SW480 (cell line): ENCODE measurements at places on chromosomes 6 and 20.

GRCh38 chr6:43949551-43949991, 177.7 kb downstream of the MRPL14 start:
- no peak for DNase-seq

DNA sequence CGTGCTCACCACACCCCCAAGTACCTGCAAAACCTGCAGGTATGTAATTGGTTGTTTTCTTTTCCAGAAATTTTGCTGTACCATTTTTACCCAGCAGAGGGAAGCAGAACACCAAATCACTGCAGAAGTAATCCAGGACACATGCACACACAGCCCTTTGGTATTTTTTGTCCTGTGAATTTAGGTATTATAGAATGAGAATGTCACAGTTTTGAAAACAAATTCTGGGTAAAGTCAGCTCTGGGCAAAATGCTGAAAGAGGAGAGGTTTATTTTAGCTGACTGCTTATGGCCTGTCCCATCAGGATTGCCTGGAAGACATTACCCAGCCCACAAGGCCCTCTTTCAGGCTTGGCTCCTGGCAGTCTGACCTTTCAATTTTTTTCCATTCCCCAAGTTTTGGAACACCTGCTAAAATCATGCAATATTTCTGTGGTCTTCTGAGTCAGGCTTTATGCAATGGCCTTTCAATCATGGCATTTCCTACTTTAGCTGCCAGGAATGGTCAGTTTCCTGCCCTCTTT, 3.5 kb upstream of the EFHC1 start:
- DNase-seq: peak; percentile 58

GRCh38 chr20:34155836-34156235, 43.8 kb upstream of the EIF2S2 start:
- no peak for DNase-seq

DNA sequence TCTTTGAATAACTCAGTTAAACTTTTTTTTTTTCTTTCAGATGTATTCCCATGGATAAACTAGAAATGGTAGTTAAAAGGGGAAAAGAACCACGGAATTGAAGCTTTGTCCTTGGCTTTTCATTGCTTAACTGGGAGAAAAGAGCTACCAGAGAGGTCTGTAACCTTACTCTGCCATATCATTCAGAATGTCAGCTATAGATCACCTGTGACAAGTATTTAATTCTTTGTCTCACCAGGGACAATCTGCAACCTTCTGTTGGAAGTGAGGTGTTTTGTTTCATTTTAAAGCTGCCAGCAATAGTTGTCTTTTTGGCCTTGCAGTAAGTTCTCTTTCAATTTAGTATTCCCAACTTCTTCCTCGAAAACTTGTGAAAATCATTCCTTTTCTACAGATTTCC, 618.4 kb downstream of the FRK start:
- no peak for DNase-seq

- DNase-seq: no peak
Measured at GRCh38 chr20:48879612-48880245, 41.8 kb upstream of the ARFGEF2 start.

- DNase-seq: no peak
Measured at GRCh38 chr6:124747349-124747748, 214.9 kb upstream of the RNF217 start.

- no peak for DNase-seq
Measured at GRCh38 chr20:11001302-11001701, 327.5 kb upstream of the JAG1 start.

GRCh38 chr6:126302191-126302590, 37.7 kb upstream of the CENPW start:
- no peak for DNase-seq

DNA sequence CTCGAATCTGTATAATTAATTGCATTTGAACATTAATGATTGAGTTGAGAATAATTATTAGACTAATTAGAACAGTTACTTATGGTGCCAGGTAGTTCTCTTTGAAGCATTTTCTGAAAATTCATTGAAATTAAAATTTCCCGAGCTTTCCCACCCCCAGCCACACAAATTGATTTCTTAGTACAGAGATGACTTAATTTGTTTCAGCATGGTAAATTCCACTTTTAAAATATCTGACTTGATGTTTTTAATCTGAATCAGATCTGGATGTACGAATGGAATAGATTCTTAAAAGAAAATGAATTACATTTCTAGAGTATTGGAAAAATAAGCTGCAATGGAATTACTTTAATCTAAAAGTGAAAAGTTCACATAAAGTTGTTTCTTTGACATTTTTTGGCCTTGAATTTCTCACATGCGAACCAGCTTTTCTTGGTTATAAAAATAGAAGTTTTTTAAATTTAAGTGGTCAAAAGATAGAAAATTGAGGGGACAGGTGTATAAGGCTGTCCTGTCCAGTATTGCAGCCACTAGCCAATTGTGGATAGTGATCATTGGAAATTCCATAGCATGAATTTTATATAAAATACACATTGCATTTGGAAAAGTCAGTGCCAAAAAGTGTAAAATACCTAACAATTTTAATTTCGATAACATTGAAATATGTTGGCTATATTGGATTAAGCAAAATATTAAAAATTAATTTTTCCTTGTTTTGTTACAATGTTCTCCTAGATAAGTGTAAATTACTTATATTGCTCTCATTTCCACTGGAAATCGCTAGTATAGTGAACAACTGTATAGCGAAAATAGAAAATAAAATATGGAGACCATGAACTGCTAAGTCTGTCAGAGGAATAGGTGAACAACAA, 102.9 kb downstream of the OR2B2 start:
- DNase-seq: no peak

DNA sequence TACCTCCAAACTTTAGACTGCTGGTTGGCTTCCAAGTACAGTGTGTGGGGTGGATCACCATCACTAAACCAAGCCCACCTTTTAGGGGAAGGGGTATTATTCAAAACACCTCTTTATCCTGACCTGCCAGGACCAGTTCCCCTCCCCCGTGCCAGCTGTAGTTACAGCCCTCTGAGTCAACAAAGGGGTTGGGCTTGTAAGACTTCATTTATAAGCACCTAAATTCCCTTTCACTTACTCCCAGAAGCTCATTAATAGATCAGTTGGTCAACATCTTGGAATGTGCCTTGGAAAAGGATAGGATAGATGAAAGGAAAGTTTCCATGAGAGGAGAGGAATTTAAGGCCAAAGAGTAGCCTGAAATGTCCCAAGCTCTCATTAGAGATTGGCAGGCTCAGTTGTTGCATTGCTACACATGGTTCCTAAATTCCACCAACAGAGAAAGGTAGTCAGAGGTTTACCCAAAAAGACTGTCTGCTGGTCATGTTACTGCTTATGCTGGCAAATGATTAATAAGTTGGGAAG, 59.2 kb downstream of the TNFAIP3 start:
- peak; percentile 18 for DNase-seq

- DNase-seq: peak; percentile 91
Measured at GRCh38 chr20:34579191-34579978, 20.9 kb downstream of the MAP1LC3A start.

DNA sequence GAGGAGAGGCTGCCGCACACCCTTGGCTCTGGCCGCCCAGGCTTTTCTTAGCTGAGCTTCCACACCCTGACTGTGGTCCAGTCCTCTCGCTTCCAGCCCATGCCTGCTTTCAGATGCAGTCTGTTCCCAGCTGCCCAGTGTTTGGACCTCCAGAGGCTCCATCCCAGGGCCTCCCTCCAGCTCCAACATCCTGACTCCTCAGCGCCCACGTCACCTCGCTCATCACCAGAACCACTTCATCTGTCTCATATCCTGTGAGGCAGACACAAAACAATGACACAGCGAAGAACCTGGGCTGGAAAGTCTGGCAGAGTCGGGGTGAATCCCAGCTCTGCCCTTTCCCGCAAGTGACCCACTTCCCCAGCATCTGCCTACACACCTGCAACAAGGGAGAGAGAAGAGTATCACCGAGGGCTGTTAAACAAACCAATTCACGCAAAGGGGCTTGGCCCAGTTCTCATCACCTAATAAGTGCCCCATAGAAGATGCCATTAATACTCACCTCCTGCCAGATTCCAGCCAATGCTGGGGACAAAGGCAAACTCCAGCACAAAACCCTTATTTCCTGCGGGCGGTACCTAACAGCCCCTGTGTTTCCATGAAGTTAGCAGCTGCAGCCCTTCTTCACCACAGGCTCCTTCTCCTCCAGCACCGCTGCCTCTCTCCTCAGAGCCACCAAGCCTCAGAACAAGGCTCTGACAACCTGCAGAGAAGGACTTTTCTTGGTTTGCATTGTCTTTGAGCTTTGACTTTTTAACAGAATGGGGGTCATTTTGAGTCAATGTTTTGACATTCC, 133.4 kb upstream of the CDH4 start:
- no peak for DNase-seq

GRCh38 chr6:51112731-51113130, 294.1 kb downstream of the TFAP2B start:
- no peak for DNase-seq

DNA sequence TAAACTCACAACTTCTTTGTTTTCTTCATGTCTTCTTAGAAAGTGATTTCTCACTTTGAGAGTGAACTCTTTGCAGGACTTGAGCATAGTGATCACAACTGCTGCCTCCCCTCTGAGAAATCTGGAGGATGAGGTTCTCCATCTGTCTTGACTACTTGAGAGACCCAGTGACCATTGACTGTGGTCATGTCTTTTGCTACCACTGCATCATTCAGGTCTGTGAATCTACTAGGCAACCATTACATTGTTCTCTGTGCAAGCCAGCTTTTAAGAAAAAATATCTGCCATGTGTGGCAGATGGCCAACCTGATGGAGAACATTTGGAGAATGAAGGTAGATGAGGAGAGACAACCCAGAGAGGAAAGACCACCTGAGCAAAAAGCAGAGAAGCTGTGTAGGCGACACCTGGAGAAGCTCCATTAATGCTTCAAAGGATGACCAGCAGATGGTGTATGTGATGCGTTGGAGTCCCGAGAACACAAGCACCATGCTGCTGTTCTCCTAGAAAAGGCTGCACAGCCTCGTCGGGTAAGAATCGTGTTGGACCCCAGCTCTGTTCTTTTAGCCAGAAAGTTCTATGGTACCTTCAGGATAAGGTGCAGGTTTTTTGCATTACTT, 25.1 kb upstream of the TRIM26 start:
- DNase-seq: peak; percentile 40

DNA sequence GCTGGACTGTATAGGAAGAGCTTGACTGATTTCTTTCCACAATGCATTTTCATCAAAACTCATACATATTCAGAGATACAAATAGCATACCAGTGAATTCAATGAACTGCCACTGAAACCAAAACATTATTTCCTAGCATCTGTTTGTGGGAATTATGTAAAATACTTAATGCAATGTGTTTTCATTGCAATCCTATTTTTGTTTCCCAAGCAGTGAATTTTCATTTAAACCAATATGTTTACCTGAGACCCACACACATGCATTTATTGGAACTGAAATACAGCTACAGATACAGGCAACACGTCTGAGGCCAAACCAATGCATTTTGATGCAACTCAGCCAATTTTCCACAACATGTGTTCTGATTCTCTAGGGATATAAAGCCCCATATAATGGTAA, 33.2 kb upstream of the TFAP2A start:
- no peak for DNase-seq

GRCh38 chr6:40674170-40674569, 87.0 kb upstream of the LRFN2 start:
- no peak for DNase-seq

DNA sequence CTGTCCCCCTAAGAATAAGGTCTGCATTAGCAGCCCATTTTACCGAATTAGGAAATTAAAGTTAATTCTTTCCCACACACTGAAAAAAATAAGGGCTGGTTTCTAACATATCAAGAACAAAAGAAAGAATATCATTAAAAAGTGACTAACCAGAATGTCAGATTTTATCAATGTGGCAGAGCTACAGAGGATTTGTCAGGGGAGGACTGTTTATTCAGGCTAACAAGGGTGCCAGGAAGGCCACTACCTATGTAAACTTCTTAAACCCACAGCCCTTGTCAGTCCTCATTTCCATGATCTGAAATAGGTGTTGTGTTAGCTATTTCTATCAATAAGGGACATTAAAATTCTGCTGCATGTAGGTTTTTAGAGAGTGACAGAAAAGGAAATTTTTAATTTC, 76.4 kb downstream of the BACH2 start:
- no peak for DNase-seq

DNA sequence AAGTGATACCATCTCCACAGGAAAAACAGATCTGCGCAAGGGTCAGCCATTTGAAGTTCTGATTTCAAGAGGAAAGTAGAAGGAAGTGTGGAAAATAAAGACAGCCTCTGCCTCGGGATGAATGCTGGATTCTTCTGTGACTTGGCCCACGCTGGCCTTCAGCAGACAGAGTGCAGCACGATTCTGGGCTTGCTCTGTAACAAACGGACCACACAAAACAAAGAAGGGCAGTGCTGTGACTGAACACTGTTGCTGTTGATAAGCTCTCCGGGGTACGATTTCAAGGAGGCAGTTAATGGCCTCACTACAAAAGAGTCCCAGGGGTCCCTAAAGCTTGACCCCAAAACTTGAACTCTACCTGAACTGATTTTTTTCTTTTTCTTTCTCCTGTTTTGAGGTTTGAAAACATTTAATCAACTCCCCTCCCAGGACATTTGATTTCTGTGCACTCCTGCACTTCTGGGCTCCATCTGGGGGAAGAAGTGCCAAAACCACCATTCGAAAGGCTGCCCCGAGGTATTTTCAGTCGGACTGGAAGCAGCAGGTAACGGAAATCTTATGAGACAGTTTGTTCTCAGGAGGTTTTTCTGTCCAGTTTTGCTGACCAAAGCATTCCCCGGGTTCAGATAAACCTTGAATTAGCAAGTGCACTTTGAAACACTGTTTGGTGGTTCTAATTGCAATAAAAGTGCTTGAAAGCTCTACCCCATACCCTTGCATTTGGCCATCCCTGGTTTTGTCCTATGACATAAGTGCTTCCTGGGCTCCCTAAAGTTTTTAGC, 189.6 kb downstream of the MYLK4 start:
- DNase-seq: no peak

GRCh38 chr20:23047738-23048214, 1.7 kb downstream of the THBD start:
- DNase-seq: no peak

DNA sequence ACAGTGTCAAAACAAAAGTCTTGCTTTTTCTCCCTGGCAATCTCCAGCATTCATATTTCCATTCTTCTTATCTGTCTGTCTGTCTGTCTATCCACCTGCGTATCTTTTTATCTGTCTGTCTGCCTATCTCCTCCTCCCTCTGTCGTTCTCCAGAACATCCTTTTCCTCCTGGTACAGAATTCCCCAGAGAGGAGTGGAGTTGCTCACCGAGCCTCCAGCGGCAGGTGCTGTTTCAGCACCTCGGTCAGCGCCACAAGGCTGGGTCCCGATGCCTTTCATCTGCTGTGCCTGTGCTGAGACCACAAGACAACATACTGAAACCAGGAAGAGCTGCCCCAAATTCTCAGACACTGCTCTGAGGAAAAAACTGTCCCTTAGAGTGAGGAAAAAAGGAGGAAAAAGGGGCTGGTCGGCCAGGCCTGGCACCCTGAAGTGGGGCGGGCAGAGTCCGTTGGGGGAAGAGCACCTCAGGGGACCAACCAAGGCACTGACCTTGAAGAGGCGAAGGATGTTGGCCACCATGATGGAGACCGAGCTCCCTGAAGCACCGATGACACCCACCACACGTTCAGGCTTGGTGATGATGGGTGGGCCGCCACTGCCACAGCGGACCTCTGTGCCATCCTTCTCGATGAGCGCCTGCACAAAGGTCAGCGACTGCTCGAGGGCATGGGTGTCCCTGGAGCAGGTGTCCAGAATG, 13.3 kb downstream of the GRM4 start:
- peak; percentile 41 for DNase-seq
